ENCODE measurements at places on chromosomes 1 and 21.

- DNase-seq = no peak
Measured at GRCh38 chr1:26582836-26583460, 53.4 kb downstream of the RPS6KA1 start.

- DNase-seq = no peak
Measured at GRCh38 chr1:161910604-161911003, 113.1 kb downstream of the OLFML2B start.

DNA sequence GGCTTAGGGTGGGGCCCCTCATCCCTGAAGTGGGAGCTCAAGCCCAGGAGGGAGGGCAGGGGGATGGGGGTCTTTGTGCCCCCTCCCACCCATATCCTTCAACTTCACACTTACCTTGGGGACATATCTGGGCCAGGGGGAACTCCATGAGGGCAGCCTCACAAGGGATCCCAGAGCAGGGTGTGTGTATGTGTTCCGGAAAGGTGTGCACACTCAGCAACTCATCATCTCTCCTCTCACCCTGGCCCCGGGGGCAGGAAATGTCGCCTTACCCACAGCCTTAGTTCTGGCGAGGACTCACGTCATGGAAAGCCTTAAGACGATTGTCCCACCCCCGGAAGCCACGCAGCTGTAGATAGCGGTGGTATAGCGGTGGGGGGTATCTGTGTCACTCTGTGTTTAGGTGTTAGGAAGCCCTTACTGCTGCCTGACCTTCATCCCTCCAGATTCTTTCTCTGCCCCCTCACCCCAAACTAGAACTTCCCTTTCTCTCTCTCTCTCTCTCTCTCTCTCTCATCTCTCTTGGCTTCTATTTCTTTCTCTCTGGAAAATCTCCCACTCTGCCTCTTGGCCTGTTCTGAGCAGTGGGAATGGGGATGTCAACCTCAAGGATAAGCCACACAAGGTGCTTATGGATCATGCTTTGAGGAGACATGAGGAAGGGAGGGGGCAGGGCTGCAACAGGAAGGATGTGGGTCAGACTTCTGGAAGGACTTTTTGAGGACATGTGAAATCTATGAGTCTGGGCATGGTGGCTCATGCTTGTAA is at the start of gene SH2D2A:
Gene SH2D2A, minus strand, starts transcription at position 288 of the 768 bp plus-strand sequence. Its CDS starts 140 bp downstream, at position 148.
- DNase-seq = peak; percentile 78

DNA sequence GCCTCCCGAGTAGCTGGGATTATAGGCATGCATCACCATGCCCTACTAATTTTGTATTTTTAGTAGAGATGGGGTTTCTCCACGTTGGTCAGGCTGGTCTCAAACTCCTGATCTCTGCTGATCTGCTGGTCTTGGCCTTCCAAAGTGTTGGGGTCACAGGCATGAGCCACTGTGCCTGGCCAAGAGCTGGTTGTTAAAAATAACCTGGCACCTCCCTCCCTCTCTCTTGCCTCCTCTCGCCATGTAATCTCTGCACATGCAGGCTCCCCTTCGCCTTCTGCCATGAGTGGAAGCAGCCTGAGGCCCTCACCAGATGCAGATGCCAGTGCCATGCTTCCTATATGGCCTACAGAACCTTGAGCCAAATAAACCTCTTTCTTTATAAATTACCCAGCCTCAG is 74.7 kb upstream of the TLR5 start:
- DNase-seq = no peak

GRCh38 chr1:228903434-228904071 is 168.3 kb downstream of the RHOU start:
- DNase-seq = no peak

DNA sequence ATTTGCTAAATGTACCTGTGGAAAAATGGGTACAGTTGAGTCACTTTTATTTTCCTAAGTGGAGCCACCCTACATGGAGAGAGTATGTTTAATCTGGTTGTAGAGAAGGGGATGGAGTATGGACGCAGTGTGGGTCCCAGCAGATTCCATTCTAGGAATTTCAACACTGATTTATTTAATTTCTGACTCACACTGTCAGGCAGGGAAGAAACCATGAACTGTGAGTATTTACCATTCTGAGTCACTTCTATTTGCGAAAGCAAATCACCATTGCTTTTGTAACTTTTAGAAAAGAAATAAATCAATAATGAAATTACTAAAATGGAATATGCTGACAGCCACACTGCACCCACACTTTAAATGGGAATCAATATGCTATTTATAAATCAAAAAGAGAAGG is 339.0 kb downstream of the DSCAM start:
- DNase-seq = no peak

DNA sequence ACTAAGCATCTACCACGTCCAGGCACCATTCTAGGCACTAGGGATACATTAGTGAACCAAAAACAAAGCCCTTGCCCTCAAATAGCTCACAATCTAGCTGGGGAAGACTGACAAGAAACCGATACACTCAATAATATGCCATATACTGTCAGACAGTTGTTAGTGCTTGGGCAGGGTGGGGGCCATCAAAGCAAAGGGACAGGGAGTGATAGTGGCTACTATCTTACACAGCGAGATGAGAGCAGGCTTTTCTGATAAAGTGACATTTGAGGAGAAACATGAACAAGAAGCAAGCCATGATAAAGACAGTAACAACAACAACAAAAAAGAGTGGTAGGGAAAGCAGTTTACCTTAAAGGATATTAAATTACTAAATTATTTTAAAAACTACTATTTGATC is 41.1 kb downstream of the ERO1B start:
- no peak for DNase-seq

DNA sequence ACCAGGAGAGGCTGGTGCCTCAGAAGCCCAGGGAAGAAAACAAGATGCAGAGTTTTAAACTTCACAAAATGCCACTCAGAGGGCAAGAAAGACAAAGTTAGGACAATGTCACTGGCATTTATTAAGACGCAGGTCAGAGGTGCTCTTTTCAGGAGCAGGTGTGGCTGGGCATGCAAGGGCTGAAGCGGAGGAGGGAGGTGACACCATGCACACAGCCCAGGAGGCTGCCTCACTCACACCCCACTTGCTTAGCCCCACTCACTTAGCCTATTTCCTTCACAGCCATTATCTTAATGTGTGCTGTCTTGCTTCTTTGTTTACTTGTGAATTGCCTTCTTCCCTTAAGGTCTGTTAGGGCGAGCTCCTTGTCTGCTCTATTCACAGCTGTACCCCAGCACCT is 17.2 kb downstream of the HIVEP3 start:
- DNase-seq = no peak

DNA sequence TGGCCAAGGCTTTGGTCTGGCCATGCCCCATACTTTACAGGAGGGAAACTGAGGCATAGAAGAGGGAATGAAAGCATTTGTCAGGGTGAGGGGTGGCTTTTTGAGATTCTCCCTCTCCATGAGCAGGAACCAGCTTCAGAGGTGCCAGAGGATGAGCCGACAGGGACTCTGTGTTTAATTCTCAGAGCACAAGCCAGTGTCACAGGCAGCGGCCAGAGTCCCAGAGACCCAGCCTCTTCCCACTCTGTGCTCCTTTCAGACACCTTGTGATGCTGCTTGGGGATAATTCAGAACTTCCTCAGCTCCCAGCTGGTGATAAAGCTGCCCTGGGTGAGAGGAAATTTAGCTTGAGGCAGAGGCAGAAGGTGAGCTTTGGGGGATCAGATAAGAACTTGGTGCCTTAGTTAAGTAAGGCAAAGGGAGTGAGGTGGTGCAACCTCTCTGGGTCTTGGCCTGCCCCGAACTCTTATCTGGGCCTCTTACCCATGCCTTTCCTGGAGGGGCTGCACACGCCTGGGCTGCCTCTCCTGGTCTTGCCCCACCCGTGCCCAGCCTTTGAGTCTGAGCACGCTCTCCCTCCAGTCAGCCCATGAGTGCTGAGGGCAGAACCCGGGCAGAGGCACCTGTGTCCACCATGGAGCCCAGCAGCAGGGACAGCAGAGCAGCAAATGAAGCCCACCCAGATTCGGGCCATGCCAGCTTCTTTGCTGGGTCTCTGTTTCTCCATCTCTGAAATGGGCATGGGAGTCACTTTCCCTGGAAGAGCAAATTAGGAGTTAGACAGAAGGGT is 175.6 kb upstream of the C1orf174 start:
- DNase-seq = no peak

DNA sequence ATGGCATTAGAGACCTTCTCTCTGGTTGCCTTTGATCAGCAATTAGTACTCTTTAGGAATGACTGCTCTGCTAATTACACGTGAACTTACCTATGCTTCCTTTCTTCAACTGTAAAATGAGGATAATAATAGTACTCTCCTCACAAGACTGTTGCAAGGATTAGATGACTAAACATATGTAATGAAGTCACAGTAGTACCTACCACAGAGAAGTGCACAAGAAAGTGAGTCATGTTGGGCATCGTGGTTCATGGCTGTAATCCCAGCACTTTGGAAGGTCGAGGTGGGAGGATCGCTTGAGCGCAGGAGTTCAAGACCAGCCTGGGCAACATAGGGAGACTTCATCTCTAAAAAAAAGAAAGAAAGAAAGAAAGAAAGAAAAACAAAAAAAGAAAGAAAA is 68.1 kb upstream of the AK4 start:
- DNase-seq = no peak

GRCh38 chr21:32351428-32351827 is 41.4 kb downstream of the URB1 start:
- DNase-seq = no peak

DNA sequence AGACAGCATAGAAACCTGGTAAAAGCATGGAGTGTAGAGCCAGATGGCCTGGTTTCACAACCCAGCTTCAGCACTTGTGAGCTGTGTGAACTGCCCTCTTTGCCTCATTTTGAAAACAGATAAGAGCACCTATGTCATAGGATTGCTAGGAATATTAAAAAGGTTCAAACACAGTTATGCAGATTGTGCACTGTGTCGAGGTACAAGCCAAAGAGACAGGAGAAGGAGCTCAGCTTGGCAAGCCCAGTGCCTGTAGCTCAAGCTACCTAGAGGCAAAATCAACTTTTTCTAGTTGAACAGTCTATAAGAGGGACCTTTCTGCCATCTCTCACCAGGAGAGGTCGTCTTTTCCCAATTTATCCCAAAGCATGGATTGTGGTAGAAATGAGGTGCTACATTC is 5.0 kb downstream of the CHODL start:
- DNase-seq = no peak

GRCh38 chr21:36229181-36229580 is 72.6 kb downstream of the DOP1B start:
- DNase-seq = no peak

DNA sequence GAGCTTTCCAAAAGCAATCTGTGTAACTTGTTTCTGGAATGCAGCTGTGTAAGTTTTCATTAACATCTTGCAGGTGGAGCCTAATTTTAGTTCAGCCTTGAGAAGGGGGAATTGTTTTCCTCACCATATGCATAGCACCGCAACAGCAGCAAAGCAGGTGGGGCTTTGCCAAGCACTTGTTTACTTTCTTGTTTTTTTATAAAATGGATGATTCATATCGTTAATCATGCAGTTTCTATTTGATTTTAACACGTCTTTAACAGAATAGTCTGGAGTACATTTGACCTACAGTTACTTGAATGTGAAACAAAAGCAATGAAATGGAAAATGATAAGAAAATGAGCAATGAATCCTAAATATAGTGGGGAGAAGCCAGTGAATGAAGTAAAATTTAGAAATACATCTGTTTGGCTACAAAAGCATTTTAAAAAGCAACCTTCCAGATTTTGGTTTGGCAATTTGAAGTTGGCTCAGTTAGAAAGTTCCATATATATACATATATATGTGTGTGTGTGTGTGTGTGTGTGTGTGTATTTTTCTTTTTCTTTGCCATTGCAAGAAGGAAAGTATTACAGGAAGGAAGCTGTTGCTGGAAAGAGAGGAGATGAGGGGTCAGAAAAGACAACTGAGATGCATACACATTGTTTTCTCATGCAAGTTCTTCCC is 119.0 kb upstream of the ADGRL2 start:
- DNase-seq = no peak

- DNase-seq = no peak
Measured at GRCh38 chr1:55169126-55169525, 46.0 kb downstream of the USP24 start.

- DNase-seq = no peak
Measured at GRCh38 chr1:227768125-227768439, 32.8 kb downstream of the SNAP47 start.

- DNase-seq = no peak
Measured at GRCh38 chr1:157971769-157972168, 21.7 kb upstream of the KIRREL1 start.

DNA sequence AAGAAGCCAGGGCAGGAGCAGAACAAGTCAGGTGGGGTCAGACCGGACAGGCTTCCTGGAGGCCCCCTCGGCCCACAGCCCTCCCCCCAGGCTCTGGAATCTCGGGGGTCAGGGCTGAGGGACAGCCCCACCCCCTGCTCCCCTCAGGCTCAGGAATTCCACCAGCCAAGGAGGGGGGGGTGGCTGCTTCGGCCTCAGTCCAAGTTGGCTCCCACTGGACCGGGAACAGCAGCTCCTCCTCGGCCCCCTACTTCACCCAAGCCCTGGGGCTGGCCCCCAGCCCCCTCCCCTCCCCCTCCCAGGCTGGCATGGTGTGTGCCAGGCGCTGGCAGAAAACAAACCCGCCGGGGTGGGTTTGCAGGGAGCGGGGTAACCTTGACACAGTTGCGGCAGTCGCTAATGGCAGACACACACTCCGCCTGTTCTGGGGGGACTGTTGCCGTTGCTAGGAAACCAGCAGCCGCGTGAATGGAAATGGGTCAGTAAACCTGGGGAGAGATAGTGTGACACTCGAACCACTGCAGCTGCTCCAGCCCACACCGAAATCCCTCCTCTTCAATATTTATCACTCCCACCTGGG is 32.4 kb downstream of the AHDC1 start:
- no peak for DNase-seq

DNA sequence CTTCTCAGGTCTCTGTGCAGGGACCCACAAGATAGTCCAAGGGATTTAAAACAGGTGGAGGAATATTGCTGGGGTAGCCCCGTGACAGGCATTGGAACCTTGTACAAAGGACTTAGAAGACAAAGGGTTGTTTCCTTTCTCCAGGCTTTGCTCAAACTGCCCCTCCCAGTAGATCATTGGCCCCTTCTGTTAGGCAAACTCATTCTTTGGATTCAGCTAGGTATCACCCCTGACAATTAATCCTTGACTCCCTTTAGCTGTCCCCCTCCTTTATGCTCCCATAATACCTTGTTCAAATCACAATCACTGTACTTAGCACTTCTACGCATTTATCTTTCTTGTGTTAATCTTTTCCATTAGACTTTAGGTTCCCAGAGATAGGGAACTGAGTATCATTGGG is 360.5 kb downstream of the KCNH1 start:
- no peak for DNase-seq

- no peak for DNase-seq
Measured at GRCh38 chr21:31964692-31965091, 91.9 kb downstream of the HUNK start.

GRCh38 chr1:207831517-207832327 is 79.2 kb downstream of the CD34 start:
- DNase-seq = no peak

DNA sequence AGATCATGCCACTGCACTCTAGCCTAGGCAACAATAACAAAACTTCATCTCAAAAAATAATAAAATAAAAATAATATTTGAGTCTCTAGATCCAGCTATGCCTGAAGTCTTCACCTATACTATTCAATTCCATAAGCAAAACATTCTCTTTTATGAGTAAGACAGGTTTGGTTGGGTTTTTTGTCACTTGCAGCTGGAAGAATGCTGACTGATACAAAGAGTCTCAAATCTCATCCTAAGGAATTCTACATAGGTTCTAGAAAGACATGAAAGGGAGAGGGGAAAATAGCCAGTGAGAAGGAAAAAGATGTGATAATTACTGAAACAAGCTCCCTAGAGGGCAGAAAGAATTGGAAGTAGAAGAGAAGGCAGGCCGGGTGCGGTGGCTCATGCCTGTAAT is 30.4 kb upstream of the MED18 start:
- no peak for DNase-seq

All from GM12891 (cell line).